ENCODE measurements at places on chromosomes 11 and 22.

DNA sequence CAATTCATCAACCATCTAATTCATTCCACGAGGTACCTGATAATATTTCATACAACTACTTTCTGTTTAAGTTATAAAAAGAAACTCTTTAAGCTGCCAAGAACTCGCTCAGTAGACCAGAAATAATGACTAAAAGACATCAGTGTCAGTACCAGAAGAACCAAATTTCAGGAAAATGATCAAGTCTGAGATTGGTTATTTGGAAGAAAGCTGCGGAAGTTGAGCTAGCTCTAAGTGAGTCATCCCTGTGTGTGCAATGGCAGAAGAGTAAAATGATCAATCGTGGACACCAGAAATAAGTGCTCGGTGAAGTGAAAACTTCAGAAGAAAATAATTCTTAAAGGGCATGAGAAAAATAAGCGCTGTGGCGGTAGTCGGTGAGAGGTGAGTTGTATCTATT is 933.2 kb upstream of the CHORDC1 start:
- DNase-seq: no peak

DNA sequence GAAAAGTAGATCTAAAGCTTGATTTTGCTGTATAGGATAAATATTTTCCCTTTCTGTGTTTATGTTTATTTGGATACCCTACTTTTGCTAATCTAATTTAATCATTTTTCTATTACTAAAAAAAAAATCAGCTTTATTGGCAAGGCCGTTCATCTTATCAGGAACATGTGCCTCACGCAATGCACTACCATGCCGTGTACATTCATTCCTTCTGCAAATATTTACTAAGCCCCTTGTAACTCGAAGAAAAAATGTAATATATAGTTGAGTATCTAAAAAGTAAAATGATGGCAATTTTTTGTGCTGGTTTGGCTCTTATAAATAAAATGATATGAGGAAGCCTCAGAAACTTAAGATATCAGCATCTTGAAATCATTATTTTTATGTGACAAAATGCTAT is 8.9 kb downstream of the UVRAG start:
- no peak for DNase-seq

DNA sequence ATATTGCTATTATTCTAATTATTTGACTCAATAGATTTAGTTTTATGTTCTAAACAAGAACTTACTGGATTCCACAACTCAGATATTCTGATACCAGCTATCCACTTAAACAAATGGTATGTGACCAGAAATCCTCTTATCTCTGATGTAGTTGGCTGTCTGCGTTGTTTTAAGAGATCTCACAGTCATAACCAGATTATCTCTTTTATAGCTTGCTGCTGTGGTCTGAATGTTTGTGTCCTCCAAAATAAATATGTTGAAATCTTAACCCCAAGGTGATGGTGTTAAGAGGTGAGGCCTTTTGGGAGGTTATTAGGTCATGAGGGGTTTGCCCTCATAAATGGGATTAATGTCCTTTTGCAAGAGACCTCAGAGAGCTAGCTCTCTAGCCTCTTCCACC is 12.7 kb downstream of the ANKRD42 start:
- DNase-seq: no peak

DNA sequence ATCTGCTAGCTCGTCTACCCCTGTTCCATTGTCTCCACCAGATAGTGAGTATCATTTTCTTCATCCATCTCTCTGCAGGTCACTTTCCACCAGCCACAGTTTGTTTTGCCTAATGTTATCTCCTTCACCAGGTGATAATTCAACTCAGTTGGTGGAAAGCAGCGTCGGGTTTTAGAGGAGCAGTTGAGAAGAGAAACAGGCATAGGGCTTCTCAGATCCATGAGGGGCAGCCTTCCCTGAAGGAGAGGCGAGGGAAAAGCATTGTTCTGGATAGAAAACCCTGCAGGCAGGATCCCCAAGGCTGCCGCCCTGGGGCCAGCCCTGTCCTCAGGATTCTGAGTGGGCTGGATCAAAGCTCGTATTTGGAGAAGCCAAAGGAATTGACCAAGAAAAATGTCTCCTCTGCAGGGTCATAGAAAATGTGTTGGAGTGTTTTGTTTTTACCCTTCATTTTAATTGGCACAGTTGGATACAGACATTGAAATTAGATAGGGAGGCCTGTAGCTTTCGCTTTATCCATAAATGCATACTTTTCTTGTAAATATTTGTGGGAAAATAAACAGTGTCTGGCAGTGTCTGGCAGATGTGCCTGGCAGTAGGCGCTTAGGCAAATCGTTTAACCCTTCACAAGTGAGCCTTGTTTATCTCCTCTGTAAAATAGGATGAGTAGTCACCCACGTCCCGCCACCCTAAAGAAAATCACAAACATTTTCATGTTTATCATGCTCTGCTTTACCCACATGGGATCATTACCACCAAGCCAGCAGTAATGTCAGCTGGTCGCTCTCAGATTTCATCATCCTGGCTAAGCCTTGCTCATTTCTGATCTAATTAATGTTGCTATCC is 73.4 kb upstream of the TTC12 start:
- no peak for DNase-seq

GRCh38 chr11:100876815-100877520 is 189.9 kb downstream of the ARHGAP42 start:
- DNase-seq: no peak

GRCh38 chr22:49999946-50000586 is 12.5 kb downstream of the IL17REL start:
- DNase-seq: peak; percentile 19

DNA sequence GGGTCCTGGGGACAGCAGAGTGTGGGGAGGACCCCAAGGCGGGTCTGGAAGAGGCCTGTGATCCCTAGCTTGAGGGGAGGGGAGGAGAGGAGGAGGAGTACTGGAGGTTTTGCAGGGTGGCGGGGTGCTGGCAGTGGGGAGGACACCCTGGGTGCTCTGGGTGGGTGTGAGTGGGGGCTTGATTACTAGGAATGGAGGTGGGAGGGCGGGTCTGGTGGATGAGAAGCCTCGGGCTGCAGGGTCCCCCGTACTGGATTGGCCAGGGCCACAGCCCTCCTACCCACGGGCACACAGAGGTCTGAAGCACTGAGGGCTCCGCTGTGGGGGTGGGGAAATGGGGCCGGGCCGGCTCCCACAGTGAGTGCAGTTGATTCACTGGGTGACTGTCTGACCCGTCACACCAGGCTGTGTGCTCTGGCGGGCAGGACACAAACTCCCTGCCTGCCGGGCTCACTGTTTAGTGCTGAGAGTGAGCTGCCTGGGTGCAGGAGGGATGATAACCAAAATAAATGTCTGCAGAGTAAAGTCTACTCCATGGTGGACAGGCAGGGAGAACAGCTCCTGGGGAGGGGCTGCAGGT is 114.2 kb downstream of the CACNA1I start:
- no peak for DNase-seq

GRCh38 chr11:132056689-132057088 is 686.3 kb downstream of the NTM start:
- DNase-seq: no peak

- DNase-seq: no peak
Measured at GRCh38 chr11:70581991-70582885, 183.9 kb downstream of the CTTN start.

GRCh38 chr22:48520207-48520606 is 1307.5 kb downstream of the BRD1 start:
- no peak for DNase-seq

- DNase-seq: peak; percentile 66
Measured at GRCh38 chr22:20243537-20244249, 24.4 kb downstream of the RTN4R start.

GRCh38 chr11:109040303-109040702 is 375.4 kb downstream of the DDX10 start:
- DNase-seq: no peak

GRCh38 chr11:125871391-125872137 is 15.9 kb upstream of the HYLS1 start:
- DNase-seq: peak; percentile 59

DNA sequence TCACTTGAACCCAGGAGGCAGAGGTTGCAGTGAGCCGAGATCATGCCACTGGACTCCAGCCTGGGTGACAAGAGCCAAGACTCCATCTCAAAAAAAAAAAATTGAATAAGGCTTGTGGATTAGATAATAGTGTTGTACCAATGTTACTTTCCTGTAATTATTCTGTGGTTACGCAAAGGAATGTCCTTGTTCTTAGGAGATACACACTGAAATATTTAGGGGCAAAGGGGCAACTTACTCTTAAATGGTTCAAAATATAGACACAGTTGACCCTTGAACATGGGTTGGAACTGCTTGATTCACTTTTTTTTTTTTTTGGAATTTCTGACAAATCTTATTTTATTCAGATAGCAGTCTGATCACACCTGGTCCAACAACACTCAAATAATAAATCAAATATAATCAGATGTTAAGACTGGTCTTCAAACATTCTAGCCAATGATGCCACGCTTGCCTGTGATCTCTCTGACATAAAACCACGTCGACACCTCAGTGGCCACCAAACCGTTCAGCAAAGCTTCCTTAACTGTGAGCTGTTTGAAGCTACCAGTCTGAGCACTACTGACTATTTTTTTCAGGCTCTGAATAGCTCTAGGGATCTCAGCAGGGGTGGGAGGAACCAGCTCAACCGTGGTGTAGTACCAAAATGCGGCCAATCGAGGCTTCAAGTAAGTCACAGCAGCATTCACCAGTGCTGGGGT is 710 bp downstream of the ATP5MGL start:
- no peak for DNase-seq

- no peak for DNase-seq
Measured at GRCh38 chr11:28417601-28418323, 309.6 kb downstream of the METTL15 start.

GRCh38 chr22:23179381-23180299 is 669 bp upstream of the BCR start:
- DNase-seq: peak; percentile 51

DNA sequence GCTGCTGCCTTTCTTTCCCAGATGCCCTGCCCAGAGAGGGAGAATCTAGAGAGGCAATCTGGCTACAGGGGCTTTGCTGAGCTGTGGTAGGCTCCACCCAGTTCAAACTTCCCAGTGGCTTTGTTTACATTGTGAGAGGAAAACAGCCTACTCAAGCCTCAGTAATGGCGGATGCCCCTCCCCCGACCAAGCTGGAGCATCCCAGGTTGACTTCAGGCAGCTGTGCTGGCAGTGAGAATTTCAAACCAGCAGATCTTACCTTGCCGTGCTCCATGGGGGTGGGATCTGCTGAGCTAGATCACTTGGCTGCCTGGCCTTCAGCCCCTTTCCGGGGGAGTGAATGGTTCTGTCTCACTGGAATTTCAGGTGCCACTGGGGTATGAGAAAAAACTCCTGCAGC is 12.2 kb downstream of the BDNF start:
- no peak for DNase-seq

- DNase-seq: no peak
Measured at GRCh38 chr22:27637604-27638003, 164.0 kb downstream of the MN1 start.

DNA sequence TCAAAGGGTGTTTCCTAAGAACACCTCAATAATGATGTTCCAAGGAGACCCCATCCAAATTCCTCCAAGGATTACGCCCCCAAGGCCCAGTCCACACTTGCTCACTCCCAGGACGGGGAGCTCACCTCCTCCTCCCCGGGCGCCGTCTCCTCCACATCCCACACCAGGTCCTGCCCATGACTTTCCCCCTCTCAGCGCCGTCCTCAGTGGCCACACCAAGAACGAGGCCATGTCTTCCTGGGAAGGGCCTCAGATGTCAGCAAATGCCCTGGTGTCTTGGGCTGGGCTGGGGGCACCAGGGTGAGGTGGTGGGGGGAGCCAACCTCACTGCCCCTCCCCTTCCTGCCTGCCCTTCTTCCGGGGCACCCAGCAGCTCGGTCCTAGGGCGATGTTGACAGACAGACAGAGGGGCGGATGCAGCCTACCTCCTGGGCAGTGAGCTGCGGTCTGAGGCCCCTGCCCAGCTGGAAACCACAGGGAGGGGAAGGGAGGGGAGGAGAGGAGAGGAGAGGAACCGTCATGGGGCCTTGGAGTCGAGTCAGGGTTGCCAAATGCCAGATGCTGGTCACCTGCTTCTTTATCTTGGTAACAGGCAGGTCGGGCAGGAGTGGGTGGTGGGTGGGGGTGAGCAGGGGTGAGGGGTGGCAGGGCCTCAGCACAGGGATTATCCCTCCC is at the start of the genes C11orf21 and TSPAN32:
TSS of gene C11orf21 (minus strand) at position 288 of the 675 bp plus-strand sequence. CDS start at position 178, 110 bp downstream.
TSS of gene TSPAN32 (plus strand) at position 383 of the 675 bp plus-strand sequence. CDS start at position 520, 137 bp downstream.
- DNase-seq: peak; percentile 72

GRCh38 chr11:94525546-94526324 is 13.5 kb downstream of the C11orf97 start:
- DNase-seq: no peak

GRCh38 chr22:30439226-30439625 is 13.7 kb downstream of the MTFP1 start:
- no peak for DNase-seq

DNA sequence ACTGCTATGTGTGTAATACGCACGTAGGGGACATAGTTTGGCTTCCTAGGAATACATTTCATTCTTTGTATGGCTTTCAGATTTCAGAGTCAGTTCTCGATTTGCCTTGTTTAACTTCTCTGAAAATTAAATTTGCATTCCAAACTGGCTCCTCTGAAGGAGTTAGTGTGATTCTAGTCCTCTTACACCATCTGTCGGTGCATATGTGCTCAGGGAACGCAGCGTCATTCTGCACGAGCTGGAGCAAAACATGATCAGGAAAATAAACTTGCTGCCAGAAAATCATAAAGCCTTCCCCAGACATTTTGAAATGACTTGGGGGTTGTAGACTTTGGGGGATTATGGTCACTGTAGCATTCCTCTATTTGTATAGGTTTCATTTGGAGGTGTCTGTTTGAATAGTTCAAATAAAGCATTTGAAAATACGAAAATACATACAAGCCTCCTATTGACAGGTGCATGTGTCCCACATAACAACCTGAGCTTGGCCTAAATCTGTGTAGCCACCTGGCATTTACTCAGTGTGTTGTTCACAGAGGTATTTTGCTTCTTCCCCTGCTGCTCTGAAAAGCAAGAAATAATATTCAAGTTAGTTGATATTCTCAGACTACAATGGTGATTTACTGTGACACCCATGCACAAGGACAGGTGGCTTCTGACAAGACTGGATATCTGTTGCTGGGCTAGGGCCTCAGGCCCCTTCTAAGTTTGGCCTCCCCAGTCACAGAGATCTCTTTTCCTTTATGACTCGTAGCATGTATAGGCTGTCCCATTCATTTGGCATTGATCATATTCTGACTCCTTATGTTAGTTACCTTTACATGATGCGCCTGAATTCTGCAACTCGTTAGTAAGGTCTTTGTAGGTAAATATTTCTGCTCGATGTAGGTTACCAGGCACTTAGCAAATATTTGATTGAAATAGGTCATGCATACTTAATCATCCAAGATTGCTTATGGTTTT is 81.6 kb upstream of the SORL1-AS1 start:
- DNase-seq: no peak

All from stimulated activated CD8-positive, alpha-beta memory T cell treated with anti-CD3 and anti-CD28 coated beads, Interleukin-4, amount 100 ng/mL, for 48 hours (primary cell).